ENCODE measurements at places on chromosomes 4 and X. TPM values are rescaled to one million over a fixed set of nuclear protein-coding genes. Genes with fewer than 3 reads are reported as not detected.

The CABS1 gene
- total RNA-seq, result not detected

The TBX22 gene
- not detected for total RNA-seq

The PLS3 gene
- total RNA-seq, result 33.6 TPM

The FRAS1 gene
- total RNA-seq, result 5.7 TPM

The CPE gene
- total RNA-seq, result 28.4 TPM

The FHDC1 gene
- total RNA-seq, result 0.97 TPM

The ZNF141 gene
- 5.3 TPM for total RNA-seq

The FGF13 gene
- 0.44 TPM for total RNA-seq

The IL3RA gene
- total RNA-seq, result 4.4 TPM

DNA sequence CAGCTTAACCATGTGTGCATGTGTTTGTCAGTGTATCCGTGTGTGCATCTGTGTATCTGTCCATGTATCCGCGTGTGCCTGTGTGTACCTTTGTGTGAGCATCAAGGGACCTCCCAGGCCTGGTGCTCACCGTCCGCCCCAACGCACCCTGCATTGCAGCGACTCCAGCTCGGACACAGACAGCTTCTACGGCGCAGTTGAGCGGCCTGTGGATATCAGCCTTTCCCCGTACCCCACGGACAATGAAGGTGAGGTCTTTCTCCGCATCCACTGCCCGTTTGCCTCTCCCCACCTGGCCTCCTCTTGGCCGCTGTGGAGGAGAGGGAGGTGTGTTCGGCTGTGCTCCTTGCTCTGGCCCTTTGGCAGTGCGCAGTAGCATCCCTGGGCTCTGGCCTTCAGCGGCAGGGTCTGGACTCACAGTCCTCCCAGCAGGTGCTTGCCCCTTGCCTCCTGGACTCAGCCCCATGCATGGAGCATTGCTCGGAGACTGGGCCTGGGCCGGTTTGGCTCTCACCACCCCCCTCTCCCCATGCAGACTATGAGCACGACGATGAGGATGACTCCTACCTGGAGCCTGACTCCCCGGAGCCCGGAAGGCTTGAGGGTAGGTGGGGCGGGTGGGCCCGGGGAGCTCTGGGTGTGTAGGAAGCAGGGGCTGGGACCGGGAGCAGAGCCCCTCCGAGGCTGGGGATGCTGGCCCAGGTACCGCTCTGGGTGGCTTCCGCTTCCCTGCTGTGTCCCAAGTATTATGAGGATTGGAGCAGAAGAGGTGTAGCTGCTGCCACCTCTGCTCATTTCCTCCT is 16.4 kb upstream of the ADD1 start:
- peak; percentile 15 for DNase-seq

GRCh38 chr4:147927377-147928137 is 195.7 kb downstream of the ARHGAP10 start:
- peak; percentile 66 for DNase-seq

DNA sequence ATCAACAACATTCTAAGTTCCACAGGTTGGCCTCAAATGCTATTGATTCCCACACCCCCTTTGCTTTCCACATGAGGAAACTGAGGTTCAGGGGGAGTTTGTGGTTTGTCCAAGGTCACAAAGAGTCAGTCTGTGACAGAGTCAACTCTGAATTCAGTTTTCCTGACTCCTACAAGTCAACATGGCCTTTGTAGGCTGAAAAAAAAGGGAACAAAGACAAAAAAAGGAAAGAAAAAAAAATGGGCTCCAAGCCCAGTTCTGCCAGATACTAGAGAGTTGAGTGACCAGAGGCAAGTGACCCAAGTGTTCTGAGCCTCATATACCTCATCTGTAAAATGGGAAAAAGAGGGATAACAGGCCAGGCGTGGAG is 16.5 kb upstream of the PIM2 start:
- DNase-seq, result no peak

DNA sequence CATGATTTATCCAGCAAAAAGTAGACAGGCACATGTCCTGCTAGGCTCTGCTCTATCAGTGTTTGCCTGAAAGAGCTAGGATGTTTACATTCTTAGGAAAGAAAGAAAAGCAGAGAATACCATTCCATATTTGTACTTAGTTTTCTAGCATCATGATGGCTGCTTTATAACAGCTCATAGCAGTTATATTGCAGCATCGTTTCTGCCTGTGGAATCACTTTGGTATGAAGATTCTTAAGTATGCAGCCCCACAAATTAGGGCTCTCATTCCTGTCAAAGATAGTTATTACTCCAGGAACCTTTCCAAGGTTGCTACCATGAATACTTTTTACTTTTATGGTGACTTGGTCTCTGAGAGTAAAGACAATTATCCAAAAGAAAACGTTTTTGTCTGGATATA is 119.0 kb upstream of the MYOZ2 start:
- no peak for DNase-seq

- DNase-seq, result no peak
Measured at GRCh38 chr4:163462556-163462955, 11.0 kb downstream of the TKTL2 start.

- no peak for DNase-seq
Measured at GRCh38 chrX:24463077-24463476, 2.0 kb upstream of the PDK3 start.

DNA sequence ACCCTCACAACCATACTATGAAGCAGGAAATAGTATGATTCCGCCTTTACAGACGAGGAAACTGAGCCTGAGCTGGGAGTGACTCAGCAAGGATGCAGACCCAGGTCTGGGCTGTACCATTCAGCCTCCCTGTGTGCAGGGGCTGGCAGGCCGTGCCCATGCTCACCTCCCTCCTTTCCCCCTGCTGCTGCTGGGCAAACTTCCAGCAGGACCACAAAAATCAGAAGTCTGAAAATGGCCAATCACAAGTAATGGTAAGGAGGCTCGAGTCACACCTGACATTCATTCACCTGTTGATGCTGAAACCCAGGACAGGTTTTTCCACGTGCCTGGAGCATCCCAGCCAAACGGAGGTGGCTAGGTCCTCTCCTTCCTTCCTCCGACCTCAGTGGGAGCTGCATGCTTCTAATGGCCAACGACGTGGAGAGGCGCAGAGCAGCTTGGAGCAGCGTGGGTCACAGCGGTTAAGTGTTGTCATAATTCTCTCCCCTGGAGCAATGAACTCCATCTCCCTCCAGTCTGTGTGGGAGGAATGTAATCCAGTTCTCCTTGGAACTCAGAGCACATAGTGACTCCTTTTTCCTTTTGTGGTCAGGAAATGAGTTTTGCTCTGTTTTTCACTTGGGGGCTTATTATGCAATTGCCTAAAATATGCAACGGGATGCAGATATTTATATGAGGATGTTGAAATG is 371.7 kb downstream of the BCOR start:
- DNase-seq, result no peak

GRCh38 chrX:19065535-19065934 is 56.7 kb downstream of the ADGRG2 start:
- DNase-seq, result no peak

- DNase-seq, result no peak
Measured at GRCh38 chrX:154603438-154604430, 15.3 kb downstream of the CTAG1B start.

GRCh38 chr4:67638136-67638535 is 62.8 kb downstream of the UBA6 start:
- no peak for DNase-seq

- no peak for DNase-seq
Measured at GRCh38 chrX:147675819-147676218, 235.9 kb upstream of the FMR1 start.

DNA sequence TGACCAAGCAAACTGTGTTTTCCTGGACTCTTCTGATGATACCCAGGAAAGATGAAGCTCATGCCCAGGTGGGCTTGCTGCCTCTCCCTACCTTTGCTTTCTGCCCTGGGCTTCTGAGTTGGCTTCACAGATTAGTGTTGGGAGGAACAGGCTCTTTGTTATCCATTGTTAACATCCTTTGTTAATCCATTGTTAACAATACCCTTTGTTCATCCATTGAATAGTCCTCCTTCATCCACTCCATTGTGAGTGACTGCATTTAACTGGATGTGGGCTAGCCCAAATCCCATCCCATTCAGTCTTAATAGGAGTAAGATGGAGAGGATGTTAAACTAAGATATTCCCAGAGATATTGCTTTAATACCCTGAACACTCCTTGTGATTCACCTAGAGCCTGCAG is 199.0 kb upstream of the LNX1 start:
- no peak for DNase-seq

GRCh38 chr4:129062580-129062979 is 30.8 kb downstream of the SCLT1 start:
- no peak for DNase-seq

- DNase-seq, result no peak
Measured at GRCh38 chr4:182292612-182293011, 49.4 kb downstream of the TENM3 start.

DNA sequence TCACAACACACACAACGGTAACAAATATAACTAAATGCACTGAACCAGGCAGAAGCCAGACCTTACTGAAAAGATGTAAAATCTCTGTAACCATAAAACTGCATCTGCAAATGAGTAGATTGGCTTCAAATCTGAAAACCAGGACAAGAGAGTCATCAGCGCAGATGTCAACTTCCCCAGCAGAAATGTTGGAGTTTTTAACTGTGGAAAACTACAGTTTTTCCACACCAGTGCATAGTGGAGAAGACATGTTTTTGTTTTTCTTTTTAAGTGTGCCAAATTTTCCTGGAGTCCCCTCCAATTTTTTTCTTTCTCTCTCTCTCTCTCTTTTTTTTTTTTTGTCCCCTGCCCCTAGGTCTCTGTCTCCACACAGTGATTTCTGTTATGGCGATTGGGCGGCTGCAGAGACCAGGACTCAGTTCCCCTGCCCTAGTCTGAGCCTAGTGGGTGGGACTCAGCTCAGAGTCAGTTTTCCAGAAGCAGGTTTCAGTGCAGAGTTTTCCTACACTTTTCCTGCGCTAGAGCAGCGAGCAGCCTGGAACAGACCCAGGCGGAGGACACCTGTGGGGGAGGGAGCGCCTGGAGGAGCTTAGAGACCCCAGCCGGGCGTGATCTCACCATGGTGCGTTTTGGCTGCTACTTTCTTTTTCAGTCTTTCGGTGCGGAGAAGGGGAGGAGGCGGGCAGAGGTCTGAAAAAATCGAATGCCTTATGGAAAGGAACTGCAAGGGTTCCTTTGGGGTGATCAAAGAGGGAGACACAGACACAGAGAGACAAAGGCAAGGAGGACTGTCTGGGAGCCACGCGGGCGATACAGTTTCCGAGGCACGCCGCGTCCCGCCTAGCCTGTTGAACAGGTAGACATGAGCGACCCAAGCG is at the start of gene GUCY1A1:
Gene GUCY1A1 (plus strand): TSS at position 505 of the 878 bp plus-strand sequence. CDS start 30,020 bp downstream, outside the sequence.
- DNase-seq, result peak; percentile 51

DNA sequence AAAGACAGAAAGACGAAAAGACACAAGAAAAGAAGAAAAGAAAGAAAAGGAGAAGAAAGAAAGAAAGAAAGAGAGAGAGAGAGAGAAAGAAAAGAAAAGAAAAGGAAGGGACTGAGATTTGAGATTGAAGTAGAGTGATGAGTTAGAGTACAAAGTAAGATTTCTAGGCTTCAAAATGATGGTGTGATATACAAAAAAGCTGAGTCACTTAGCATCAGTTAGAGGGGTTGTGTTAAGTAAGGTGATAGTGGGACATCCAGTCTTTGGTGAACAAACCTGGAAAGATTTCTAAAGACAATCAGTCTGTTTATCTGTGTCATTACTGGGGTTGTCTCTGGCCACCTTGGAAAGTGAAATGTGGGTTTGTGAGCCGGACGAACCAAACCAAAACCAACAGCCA is 13.5 kb downstream of the SLC10A6 start:
- no peak for DNase-seq

GRCh38 chr4:89007338-89007939 is 49.5 kb downstream of the FAM13A start:
- DNase-seq, result no peak
